Activated CD8-positive, alpha-beta memory T cell treated with anti-CD3 and anti-CD28 coated beads for 1 hour (primary cell): ENCODE measurements at places on chromosomes 12 and 14.
A peak's percentile ranks its signal among the peaks of the same experiment; 100 is the strongest.

DNA sequence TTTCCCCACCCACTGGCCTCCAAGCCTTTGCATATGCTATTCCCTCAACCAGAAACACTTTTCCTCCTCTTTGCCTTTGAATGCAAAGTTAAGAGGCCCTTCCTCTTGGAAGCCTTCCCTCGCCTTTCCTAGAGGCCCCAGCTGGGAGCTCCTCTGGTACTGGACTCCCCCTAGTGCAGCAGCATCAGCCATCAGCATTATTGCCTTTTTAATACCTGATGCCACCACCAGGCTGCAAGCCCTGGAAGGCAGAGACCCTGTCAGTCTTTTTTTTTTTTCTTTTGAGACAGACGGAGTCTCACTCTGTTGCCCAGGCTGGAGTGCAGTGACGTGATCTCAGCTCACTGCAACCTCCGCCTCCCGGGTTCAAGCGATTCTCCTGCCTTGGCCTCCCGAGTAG, 19.1 kb upstream of the PLA2G1B start:
- DNase-seq = no peak

GRCh38 chr12:15634010-15634683, 155.0 kb downstream of the EPS8 start:
- DNase-seq = no peak

DNA sequence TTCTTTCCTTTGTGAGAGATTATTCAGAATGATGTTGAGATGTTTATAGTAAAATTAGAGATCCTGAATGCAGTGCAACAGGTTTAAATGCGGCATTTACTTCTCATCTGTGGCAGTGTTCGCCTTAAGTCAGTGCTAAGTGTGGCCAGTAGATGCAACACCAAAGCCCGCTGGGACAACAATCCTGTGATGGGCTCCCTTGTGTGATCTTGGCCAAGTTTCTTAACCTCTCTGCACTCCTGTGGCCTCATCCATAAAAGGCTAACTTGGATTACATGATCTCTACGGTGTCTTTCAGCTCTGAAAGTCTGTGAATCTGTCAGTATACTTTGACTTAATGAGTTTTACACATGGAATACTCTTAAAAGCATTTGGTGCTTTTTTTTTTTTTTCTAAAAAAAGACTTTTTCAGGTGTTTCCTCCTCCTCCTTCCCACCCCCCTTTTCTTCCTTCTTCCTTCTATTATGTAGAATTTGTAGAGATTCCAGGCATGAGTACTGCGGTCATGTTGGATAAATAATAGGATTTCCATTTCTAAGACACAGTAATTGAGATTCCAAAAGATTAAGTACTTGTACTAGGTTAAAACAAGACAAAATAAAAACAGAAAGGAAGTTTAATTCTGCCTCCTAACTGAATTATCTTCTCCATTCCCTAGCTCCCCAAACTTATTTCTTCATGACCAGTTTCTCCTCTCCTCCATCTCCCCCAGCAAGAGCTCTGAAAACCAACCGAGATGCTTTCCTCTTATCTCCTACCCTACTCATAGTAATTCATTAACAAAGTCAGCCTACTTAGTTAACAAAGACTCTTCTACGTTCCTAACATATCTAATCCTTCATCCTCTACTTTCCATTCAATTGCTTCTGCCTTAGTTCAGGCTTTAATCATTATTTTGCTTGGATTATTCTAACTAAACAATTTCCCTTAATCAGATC, 42.2 kb upstream of the NAV3 start:
- DNase-seq = no peak

- DNase-seq = no peak
Observed at GRCh38 chr14:101019990-101020710, 116.6 kb upstream of the RTL1 start.

DNA sequence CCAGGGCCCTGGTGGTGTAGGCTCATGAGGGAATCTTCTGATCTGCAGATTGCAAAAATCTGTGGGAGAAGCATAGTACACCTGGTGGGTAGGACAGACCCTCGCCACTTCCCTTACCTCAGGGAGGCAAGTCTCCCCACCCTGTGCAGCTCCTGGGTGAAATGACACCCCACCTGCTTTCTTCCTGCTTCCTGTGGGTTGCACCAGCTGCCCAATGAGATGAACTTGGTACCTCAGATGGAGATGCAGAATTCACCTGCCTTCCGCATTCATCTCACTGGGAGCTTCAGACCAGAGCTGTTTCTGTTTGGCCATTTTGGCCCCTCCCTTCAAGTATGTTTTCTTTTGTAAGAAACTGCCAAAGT, 4.7 kb downstream of the CLEC2D start:
- no peak for DNase-seq

GRCh38 chr12:53733051-53733806, 6.0 kb upstream of the CALCOCO1 start:
- DNase-seq = no peak

GRCh38 chr14:92546347-92547053, 32.9 kb downstream of the RIN3 start:
- DNase-seq = no peak

- no peak for DNase-seq
Observed at GRCh38 chr12:11812586-11813437, 163.3 kb downstream of the ETV6 start.

- no peak for DNase-seq
Observed at GRCh38 chr12:19808371-19808770, 369.1 kb downstream of the AEBP2 start.

GRCh38 chr12:86634456-86635410, 378.5 kb upstream of the MGAT4C start:
- no peak for DNase-seq

DNA sequence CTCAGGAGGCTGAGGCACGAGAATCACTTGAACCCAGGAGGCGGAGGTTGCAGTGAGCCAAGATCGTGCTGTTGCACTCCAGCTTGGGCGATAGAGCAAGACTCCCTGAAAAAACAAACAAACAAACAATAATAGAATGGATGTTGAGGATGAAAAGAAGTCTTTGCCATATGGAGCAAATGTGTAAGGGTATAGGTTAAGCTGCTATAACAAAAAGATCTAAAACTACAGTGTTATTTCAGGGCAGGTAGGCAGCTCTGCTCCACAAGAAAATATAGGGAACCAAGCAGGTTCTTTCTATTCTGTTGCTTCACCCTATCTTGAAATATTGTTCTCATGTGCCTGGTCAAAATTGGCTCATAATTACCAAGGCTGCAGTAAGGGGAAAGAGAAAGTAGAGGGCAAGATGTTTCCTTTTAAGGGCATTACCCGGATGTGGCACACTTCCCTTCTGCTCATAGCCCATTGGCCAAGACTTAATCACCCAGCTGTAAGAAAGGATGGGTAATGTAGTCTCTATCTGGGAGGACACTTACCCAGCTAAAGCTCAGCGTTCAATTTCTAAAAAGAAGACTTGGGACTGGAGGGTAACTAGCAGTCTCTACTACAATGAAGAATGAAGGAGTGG, 23.5 kb downstream of the SDSL start:
- DNase-seq = no peak

- no peak for DNase-seq
Observed at GRCh38 chr14:81401420-81402122, 1.4 kb upstream of the STON2 start.

- no peak for DNase-seq
Observed at GRCh38 chr12:124837958-124838803, 25.5 kb downstream of the SCARB1 start.

DNA sequence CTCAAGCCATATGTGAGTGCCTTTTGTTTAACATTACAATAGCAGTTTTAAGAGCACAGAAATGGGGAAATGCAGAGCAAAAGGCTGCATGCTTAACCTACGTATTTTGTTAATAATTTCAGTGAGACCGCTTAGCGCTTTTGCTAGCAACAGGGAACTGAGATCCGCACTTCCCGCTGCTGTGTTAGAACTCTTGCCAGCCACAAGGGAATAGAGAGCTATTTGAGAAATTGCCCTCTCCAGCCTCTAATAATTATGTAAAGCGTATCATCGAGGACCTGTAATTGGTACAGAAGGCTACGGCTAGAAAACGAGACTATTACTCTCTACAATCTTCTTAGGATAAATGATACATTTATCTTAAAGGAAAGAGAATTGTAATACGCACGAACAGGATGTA, 205.2 kb upstream of the GRIP1 start:
- DNase-seq = no peak

DNA sequence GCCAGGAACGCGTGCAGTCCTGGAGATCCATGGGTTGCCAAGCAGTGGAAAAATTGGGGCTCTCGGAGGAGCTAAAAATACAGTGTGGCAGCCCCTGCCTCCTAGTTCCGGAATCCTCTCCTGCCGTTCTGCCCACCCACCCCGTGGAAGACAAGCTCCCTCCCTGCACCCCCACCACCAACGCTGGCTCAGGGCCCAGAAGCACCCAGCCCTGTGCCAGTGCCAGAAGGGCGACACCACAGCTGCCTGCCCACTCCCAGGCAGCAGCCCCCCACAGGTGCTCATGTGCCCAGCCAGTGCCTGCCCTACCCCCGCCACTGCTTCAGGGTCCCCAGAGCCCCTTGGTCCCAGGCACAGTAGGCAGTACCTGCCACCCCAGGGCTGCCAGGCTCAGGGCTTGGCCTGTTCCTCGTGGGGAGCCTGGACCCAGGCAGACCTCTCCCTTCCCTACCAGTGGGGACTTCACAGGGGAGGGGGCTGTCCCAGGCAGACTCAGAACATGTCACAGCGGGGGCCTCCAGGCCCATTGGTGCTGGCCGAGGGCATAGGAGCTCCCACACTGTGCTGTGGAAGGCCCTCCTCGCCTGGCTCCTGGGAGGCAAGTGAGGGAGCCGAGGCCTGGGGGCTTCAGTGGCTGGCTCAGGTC, 7.4 kb downstream of the INF2 start:
- DNase-seq = no peak

GRCh38 chr12:57151741-57152630, 4.6 kb upstream of the LRP1-AS start:
- no peak for DNase-seq

GRCh38 chr12:10559244-10559643, 53.6 kb downstream of the EIF2S3B start:
- DNase-seq = peak; percentile 38

DNA sequence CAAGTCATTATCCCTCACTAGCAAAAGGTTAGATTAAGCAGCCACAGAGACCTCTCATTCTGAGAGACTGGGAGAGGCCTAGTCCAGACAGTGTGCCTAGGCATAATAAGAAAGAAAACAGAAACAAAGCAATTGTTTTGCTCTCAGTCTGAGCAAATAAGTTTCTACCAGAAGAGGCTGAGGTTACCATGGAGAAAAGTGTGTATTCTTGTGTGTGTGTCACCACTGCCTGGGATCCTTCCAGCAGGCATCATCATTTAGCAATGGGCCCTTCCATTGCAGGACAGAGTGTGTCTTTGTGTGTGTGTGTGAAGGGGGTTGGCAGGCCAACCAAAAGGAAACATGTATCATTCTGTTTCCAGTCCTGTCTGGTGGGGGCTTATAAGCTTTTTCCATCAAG, 3.7 kb downstream of the EFS start:
- DNase-seq = no peak
